ENCODE measurements at places on chromosomes 11 and 22.

GRCh38 chr11:120078397-120078796, 59.5 kb downstream of the TRIM29 start:
- no peak for DNase-seq

- peak; percentile 77 for DNase-seq
Measured at GRCh38 chr11:96388891-96389719, 607 bp downstream of the CCDC82 start.

DNA sequence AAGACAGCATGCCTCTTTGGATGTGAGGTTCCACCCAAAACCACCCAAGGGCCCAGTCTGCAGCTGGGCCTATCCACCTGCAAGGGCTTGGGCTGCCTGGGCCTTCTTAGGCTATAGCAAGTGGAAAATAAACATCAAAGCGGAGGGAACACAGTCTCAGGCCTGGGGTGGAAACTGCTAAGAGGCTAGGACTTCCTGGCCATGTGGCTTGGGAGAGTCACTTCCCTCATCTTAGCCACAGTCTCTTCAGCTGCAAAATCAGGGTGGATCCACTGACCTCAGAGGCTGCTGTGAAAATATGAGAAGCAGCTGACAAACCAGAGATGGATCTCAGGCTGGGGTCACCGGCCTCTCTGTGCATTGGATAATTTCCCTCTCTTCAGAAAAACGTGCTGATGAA, 30.6 kb upstream of the TFIP11 start:
- DNase-seq: no peak

DNA sequence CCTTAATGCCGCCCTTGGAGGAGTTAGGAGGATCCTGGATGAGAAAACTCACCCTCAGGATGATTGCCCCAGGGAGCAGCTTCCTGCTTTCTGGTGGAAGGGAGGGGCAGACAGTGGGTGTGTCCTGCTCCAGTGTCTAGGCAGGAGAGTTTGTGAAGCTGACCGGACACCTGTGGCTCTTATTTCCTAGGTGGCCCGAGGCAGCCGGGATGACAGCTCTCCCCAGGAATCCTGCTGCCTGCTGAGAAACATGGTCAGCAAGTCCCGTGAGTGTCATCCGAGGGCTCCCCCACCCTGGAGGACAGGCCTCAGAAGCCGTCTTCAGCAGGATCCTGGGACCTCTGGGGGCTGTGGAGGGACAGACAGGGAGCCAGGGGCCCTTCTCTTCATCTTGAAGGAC, 50.4 kb downstream of the ST3GAL4 start:
- no peak for DNase-seq

GRCh38 chr11:118792570-118793124, 1.7 kb upstream of the DDX6 start:
- peak; percentile 38 for DNase-seq

- no peak for DNase-seq
Measured at GRCh38 chr11:113256431-113257202, 57.8 kb upstream of the TTC12 start.

DNA sequence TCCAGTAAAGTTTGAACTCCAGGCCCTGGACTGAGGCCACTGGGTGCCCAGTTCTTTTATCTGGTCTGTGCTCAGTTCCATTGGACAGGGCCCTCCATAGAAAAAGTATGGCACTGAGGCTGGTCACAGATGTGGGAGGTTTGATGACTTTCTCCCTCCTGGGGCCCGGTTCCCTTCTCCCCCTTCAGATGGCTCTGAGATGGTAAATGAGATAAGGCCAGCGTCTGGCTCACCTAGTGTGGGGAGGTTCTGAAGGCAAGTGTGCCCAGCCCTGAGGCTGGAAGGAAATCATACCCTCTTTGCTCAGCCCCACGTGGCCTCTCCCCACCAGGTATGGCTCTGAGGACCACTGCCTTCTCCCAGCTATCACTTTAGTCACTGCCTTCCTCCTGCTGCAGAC, 1.5 kb upstream of the CLDN5 start:
- DNase-seq: no peak

DNA sequence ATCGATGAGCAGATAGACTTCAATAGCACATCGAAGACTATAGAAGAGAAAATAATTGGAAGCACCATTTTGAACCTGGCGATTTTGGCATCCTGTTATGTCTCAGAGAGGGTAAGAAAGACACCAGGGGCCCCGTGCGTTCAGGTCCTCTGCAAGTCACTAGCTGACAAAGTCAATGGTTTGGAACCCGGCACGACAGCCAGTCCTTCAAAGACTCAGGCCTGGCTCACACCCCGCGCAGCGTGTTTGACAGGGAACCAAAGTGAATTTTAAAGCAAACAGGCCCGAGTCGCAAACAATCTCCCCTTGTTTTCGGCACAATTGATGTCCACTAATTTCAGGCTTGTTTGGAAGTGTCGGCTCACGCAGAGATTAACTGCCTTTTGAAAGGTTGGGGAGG, 716.6 kb downstream of the BRD1 start:
- DNase-seq: no peak

GRCh38 chr11:23540101-23540561, 679.9 kb upstream of the CCDC179 start:
- no peak for DNase-seq

GRCh38 chr11:57348636-57349313, 10.6 kb downstream of the P2RX3 start:
- no peak for DNase-seq

- no peak for DNase-seq
Measured at GRCh38 chr11:128432926-128433325, 154.4 kb downstream of the ETS1 start.

DNA sequence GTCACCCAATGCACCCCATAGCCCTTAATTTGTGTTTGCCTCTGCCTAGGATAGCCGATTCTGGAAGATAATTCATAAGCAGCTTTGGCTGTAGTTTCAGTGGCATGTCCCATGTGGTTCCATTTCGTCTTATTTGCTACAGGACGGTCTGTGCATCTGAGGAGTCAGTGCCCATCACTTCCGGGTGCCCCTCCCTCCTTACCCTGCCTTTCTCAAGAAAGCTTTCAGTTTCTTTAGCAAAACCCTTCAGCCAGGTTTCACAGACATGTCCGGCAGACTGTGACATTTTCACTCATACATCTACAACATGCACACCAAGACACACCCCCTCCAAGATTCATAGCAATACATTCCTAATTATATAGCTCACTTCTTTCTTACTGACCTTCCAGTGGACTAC, 14.3 kb downstream of the TP53AIP1 start:
- DNase-seq: no peak

- DNase-seq: no peak
Measured at GRCh38 chr22:45968003-45968650, 8.8 kb downstream of the WNT7B start.

GRCh38 chr11:118135796-118136165, 16.8 kb downstream of the SCN4B start:
- DNase-seq: no peak

GRCh38 chr11:66720223-66720898, 8.7 kb downstream of the SPTBN2 start:
- DNase-seq: no peak

- DNase-seq: no peak
Measured at GRCh38 chr11:35725885-35726284, 63.3 kb downstream of the TRIM44 start.

- DNase-seq: peak; percentile 93
Measured at GRCh38 chr11:64246871-64247728, at the start of gene PPP1R14B. PPP1R14B (minus strand) TSS chr11:64246943; CDS start chr11:64246673, 270 bp downstream.

DNA sequence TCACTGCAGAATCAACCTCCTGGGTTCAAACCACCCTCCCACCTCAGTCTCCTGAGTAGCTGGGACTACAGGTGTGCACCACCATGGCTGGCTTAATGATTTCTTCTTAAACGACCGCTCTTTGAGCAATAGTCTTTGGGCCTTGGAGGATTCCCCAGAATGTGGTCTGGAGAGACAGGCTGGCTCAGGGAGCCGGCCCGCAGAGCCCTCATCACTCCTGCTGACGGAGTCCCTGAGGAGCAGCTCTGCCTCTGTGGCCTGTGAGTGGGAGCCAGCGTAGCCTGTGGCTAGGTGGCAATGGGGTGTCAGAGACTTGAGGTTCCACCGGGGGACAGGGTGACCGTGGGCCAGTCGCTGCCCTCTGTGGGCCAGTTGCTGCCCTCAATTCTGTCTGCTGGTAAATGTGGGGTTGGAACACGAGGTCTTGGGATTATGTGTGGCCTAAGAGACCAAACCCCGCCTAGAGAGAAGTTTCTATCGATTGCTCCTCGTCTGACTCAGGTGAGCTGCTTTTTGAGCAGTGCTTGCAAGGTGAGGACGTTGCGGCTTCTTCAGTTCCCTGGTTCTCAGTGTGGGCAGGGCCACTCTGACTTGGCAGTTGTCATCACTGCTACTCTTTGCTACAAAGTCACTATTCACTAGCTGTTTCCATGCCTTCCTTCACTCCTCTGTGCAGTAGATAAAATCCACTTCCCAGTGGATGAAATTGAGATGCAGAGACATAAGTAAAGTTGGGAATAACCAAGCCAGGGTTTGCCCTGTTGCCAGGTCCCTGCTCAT, 124.8 kb upstream of the NECTIN1 start:
- no peak for DNase-seq

DNA sequence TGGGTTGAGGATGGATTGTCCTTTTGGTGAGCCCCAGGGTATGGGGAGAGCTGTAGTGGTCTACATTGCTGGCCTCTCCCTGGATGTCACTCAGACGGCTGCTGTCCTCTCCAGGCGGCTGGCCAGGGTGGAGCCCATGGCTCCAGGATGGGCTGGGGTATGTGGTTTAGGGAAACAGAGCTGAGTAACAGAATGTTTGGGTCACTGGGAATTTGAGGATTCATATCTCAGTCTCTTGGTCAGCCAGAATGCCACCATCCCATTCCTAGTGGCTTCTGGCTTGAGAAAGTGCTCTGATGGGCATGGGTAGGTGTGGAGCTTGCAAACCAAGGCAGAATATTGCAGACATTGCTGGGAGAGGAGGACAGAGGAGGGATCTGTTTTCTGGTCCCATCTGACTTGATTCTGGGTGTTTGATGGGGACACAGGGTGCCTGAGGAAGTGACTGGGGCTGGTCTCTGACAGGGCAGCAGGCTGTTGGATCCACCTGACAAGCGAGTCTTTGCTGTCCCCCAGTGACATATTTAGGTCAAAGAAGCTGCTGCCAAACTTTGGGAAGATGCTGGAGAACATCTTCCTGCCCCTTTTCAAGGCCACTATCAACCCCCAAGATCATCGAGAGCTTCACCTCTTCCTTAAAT, 41.4 kb downstream of the AMPD3 start:
- no peak for DNase-seq

GRCh38 chr22:48069256-48069655, 1306.8 kb downstream of the TBC1D22A start:
- DNase-seq: no peak

DNA sequence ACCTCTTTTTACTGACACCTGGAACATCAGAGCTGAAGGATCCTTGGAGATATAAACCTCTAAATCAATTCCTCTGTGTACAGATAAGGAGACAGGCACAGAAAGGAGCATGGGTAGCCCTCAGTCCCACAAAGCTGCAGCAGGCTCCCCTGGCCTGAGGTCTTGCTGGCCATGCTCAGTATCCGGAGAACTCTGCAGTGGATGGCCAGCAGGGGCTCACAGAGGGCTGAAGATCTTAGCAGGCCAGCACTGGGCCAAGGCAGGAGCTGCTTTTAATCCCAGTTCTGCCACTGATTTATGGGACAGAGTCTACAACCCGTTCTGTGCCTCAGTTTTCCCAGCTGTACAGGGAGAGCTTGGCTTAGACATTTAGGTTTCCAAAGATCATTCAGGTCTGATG, 52.6 kb upstream of the LRRC32 start:
- no peak for DNase-seq

DNA sequence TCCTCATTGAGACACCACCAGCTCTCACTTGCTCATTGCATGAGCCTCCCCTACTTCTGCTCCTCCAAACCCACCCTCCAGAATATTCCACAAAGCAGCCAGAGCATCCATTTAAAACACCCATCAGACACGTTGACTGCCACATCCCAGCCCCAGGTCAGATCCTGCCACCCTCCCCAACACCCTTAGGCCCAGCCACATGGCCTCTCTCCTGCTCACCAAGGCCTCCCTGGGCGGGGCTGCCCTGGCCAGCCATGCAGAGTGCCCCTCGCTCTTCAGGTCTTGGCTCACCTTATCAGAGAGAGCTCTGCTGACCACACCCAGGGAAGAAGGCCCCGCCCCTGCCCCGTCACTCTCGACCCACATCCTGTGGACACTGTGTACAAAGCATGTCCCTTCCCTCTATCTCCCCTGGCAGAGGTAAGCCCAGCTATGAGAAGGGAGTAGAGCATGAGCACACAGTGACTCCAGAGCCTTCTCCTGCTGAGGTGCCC, 106.8 kb downstream of the MICAL3 start:
- no peak for DNase-seq

GRCh38 chr11:74462009-74462408, 5.3 kb downstream of the KCNE3 start:
- no peak for DNase-seq

GRCh38 chr11:83120327-83120726, 36.6 kb upstream of the PCF11 start:
- DNase-seq: no peak

- peak; percentile 28 for DNase-seq
Measured at GRCh38 chr11:123062892-123063825, 1.2 kb upstream of the HSPA8 start.

All from glutamatergic neuron (in vitro differentiated cells).